ENCODE measurements at places on chromosomes 6 and 20. TPM values are rescaled to one million over a fixed set of nuclear protein-coding genes. Genes with fewer than 3 reads are reported as not detected.

The HLA-DQB1 gene
- total RNA-seq: not detected

The LRFN2 gene
- not detected for total RNA-seq

The ELOVL2 gene
- total RNA-seq: 3.9 TPM

The CD2AP gene
- 16.2 TPM for total RNA-seq

The SSTR4 gene
- not detected for total RNA-seq

The SIRPB1 gene
- total RNA-seq: 0.71 TPM

The SNAP25 gene
- total RNA-seq: 3.7 TPM

The CDH4 gene
- 0.18 TPM for total RNA-seq

The DACT2 gene
- 0.85 TPM for total RNA-seq

The PIGU gene
- 6.3 TPM for total RNA-seq

The PBX2 gene
- total RNA-seq: 19.2 TPM

The WFDC5 gene
- not detected for total RNA-seq

The OXT gene
- 0.18 TPM for total RNA-seq

The EYS gene
- total RNA-seq: 0.28 TPM

The SYTL3 gene
- total RNA-seq: 4.2 TPM

The DLL1 gene
- 0.46 TPM for total RNA-seq

The C6orf58 gene
- total RNA-seq: under 0.01 TPM

Data from smooth muscle cell of bladder (primary cell).